AG04449 (cell line): ENCODE measurements at places on chromosomes 11 and 22.
A peak's percentile ranks its signal among the peaks of the same experiment; 100 is the strongest.

- DNase-seq = no peak
These were observed 151.5 kb upstream of the RASSF10 start for GRCh38 chr11:12857572-12857971.

DNA sequence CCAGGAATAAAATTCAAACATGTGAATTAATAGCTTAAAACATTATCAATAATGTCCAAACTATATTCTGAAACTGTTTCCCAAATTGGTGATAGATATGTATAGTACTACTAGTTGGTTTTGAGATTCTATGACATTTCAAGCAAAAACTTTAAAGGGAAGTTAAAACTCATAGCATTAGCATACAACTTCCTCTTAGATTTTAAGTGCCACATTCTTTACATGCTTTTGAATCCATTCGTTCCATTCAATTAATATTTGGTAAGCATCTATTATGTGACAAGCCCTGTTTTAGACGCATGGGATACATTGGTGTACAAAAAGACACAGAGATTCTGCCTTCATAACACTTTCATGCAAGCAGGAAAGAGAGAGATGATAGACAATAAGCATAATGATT lies 8.9 kb downstream of the PATL1 start:
- DNase-seq = no peak

DNA sequence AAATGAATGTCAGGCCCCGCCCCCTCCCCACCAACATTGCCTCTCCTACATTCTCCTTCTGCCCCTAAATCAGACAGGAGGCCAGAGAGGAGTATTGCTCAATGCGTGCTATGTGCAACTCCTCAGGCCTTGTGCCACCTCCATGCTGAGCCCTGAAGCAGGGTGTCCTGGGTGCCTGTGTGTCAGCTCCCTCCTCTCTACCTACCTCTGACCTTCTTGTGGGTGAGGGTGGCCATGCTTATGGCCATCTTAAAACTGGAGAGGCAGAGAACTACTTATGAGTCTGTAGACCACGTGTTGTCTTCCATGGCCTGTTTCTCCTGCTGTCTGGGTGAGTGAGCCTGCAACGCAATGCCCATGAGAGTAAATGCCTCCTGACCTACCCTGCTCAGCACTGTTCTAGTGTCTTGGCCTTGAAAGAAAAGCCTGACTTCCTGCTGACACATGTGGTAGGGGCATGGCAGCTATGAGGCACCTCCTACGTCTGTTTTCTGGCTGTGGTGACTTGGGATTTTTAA lies 10.5 kb downstream of the MCAM start:
- peak; percentile 44 for DNase-seq

- DNase-seq = no peak
These were observed 2.3 kb downstream of the RASL10A start for GRCh38 chr22:29313126-29313575.

GRCh38 chr11:107682572-107682971 lies 29.3 kb downstream of the SLN start:
- no peak for DNase-seq

DNA sequence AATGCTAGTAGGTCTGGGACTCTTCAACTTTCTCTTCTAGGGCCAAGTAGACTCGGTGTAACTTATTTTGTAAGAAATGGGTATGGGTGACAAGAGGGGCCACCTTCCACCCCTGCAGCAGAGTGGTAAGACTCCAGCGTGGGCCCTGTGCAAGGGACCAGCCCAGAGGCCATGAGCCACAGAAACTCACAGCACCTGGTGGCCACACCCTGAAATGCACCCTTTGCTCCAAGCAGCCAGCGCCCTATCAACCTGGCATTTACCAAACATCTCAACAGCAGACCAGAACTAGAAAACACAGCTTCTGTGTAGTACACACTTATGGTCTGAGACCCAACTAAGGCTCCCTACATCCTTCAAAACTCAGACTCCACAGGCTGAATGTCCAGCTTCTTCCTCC lies 5.7 kb downstream of the CDCA5 start:
- no peak for DNase-seq

GRCh38 chr11:27464289-27464696 lies 8.3 kb downstream of the LGR4 start:
- no peak for DNase-seq

- DNase-seq = peak; percentile 31
These were observed 49.6 kb downstream of the KIF18A start for GRCh38 chr11:28058333-28058732.

DNA sequence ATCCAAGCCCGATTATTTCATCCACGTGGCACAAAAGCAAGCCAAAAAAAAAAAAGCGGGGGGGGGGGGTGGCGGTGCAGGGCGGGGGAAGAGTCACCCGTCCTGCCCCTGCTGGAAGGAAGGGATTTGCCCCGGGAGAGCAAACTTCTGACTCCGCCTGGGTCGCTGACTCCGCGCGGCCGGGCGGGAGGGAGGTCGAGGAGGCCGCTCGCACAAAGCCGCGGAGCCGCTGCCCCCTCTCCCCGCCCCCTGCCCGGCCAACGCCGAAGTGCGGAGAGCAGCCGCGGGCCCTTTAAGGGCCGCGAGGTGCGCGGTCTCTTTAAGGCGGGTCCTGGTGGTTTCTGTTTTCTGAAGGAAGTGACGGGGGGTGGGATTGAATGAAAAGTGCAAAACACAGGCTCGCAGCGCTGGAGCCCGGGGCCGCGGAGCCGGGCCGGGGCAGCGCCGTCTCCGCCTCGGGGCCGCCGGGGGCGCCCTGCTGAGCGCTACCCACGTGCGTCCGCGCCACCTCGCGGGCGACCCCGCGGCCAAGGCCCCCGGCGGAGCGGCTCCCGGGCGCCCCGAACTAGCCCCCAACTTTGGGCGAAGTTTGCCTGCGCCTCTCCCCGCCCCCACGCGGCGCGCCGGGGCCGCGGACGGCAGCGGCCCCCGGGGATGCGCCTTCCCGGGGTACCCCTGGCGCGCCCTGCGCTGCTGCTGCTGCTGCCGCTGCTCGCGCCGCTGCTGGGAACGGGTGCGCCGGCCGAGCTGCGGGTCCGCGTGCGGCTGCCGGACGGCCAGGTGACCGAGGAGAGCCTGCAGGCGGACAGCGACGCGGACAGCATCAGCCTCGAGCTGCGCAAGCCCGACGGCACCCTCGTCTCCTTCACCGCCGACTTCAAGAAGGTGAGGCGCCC lies at the start of gene OAF:
Gene OAF (plus strand): TSS at position 407 of the 896 bp plus-strand sequence. CDS start 248 bp downstream, at position 655.
- DNase-seq = no peak

DNA sequence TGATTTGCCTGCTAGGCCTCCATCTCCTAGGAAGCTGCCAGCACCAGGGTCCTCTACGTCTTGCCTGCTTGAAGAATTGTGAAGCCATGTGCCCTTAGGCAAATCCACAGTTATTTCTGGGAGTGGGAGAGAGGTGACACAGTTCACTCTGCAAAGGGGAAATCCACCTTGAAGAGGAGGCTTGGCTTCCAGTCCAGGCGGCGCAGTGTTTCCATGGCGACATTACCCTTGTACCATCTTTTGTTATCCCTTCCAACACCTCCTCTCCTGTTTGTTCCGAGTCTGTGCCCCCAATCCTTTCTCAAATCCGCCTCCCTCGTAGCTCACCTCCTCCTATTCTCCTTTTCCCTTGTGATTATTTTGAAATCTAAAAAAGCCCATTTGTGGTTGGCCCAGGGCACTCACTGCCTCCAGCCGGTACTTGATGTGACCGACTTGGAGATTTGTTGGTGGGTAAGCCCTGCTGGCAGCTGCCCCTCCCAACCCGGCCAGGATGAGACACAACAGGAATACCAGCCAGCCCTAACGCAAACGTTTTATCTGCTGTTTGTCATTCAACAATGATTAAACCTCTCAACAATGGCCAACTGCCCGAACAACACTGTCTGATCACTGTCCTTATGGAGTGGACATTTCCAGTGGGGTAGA lies 18.4 kb downstream of the SYT13 start:
- DNase-seq = no peak

GRCh38 chr11:6468712-6469495 lies 4.8 kb downstream of the TRIM3 start:
- DNase-seq = no peak

DNA sequence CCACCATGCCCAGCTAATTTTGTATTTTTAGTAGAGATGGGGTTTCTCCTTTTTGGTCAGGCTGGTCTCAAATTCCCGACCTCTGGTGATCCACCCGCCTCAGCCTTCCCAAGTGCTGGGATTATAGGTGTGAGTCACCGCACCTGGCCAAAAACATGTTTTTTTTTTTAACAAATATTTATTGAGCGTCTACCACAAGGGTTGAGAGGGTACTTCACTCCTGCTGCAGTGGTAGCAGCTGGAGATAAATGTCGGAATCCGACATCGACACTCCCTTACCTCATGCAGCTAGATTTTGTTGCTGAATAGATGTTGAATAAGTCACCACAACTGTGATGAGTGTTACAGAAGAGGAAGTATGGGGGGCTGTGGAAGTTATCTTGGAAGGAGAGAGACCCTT lies 971 bp downstream of the DNAJB13 start:
- DNase-seq = no peak

DNA sequence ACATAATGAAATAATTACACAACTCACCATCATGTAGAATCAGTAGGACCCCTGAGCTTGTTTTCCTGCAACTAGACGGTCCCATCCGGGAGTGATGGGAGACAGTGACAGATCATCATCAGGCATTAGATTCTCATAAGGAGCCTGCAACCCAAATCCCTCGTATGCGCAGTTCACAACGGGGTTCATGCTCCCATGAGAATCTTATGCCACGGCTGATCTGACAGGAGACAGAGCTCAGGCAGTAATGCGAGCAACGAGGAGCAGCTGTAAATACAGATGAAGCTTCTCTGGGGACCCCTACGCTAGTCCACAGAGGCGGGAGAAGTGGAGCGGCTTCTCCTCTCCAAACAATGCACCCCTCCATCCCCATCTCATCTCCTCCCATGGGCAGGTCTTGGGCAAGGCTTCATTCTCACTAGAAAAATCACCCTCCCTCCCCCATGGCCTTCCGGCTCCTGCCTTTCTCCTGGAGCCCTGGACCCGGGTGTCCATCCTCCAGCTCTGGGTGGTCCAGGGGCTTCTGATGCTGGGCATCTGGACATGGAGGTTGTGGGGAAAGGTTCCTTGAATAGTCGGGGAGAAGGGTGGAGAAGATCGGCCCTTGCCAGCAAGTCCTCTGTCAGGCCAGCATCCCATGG lies 16.2 kb upstream of the RAC2 start:
- DNase-seq = no peak

DNA sequence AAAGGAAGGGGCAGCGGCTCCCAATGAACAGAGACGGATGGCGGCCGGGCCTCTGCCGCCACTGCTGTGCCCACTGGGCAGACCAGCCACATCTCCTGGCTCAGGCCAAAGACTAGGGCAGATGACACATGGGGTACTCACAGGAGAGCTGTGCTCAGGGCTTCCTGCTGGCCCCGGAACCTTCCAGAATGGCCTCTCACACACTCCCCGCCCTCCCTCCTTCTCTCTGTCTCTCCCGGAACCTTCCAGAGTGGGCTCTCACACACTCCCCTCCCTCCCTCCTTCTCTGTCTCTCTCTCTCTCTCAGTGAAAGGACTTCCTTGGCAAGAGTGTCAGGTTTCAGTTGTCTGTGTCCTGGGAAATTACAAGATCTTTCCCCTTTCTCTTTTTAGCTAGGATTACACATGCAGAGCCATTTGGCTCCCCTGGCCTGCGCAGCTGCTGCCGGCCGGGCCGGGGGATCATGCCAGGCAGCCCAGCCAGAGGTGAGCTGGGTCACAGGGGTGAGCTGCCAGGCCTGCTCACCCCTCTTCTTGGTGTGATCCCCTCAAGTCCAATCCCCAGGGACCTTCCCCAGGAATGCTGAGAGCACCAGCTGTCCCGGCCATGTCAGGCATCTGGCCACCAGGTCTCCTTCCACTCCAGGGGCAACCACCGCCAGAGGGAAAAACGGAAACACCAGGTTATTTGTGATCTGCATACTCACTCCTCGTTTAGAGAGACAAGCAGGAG lies 45.3 kb upstream of the ADA2 start:
- no peak for DNase-seq

GRCh38 chr22:38784856-38785255 lies 9.1 kb downstream of the DNAL4 start:
- DNase-seq = no peak

DNA sequence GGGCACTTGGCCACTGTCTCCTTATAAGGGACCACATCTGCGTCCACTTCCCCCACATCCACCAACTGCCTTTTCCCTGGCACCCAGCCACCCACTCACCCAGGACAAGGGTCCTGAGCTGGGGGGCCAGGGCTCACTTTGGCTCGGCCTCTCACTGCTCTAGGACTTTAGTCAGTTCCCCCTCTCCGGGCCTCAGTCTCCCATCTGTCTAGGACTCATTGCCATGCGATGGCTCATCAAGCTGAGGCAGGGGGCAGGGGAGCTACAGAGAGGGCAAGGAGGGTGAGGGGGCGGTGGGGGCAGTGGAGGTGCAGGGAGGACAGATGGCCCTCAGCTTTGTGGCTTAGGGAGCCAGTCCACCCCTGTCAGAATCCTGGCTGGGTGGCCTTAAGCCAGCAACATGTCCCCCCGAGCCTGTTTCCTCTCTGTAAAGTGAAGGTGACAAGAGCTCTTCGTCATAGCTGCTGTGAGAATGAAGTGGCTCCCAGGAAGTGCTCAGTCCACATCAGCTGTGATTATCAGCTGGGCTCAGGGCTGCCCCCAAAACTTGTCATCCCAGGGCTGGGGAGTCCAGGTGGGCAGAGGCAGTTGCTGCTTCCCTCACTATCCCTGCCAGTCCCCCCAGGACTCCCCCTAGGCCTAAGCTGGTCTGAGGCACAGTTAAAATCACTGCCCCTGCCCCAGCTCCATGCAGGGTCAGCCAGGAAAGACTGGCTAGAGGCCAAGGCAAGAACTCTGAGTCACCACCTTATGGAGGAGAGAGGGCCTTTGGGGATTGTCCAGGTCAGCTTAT lies 14.9 kb downstream of the RAC2 start:
- no peak for DNase-seq

- no peak for DNase-seq
These were observed 25.5 kb upstream of the CECR2 start for GRCh38 chr22:17343766-17344165.

- peak; percentile 98 for DNase-seq
These were observed 106.7 kb upstream of the ASPHD2 start for GRCh38 chr22:26322179-26322905.

DNA sequence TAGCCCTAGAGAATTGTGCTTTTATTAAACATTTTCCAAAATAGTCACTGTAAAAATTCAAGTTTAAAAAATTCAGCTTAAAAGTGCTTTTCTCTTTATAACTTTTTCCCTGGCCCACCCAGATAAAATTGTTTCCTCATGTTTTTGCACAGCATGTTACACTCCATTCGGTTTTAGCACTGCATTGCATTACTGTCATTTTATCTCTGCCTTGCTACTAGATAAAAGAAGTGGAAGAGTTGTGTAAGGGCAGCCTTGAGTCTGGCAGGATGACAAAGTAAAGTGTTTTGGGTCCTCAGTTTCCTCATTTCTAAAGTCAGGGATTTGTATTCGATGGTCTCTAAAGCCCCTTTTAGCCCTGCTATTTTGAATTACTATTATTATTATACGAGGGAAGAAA lies 99.8 kb downstream of the ATM start:
- DNase-seq = no peak

- DNase-seq = no peak
These were observed 38.0 kb downstream of the JHY start for GRCh38 chr11:122920579-122920978.
